Activated CD4-positive, alpha-beta T cell treated with anti-CD3 and anti-CD28 coated beads, Interleukin-2, amount 50 U/mL, for 1 hour (primary cell): ENCODE measurements at places on chromosomes 5 and 9.

DNA sequence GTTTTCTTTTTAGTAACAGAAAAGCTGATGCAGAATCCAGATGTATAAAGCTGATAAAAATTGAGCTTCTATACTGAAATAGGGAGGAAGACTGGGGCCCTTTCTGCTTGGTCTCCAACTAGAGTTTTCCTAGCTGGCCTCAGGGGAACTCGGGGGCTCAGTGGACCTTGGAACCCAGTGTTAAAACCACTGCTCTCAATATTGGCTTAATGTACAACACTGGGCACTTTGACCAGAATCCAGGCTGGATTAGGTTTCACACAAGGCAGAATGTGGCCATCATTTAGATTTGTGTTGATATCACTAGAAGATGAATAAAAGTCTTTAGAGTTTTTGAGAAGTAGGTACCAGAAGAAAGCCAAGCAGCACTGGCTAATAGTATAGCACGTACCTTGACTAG is 114.7 kb downstream of the GDNF start:
- no peak for DNase-seq

DNA sequence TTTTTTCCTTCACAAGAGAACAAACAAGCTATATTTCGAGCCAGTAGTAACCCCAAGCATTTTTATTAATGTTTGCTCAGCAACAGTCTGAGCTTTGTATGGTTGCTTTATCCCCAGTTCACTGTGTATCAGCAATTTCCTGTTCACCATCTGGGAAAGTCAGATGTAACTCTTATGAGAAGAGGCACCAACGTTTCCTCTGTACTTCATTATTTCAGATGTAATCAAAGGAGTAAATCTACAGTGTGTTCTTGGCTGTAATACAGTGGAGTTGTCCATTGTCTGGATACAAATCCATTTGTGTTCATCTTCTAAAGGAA is 340.2 kb downstream of the ARRDC3 start:
- no peak for DNase-seq

DNA sequence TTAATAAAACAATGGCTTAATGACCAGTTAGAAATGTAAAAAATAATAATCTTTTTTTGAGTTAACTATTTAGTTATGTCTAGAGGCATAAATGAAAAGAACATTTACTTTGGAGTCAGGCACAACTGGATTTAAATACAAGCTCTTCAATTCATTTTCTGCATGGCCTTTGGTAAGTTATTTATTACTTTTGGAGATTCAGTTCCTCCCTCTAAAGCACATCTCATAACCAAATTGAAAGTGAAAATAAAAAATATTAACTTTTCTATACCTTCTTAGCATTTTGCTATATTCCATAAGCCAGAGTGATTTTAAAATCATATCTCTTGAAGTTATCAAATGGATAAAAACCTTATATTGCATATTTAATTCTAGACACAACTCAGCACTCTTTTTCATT is 434.9 kb upstream of the SMARCA2 start:
- no peak for DNase-seq

- no peak for DNase-seq
Observed at GRCh38 chr9:134028076-134028475, 2.8 kb downstream of the BRD3OS start.

- no peak for DNase-seq
Observed at GRCh38 chr5:61647672-61648071, 315.6 kb downstream of the ZSWIM6 start.

- no peak for DNase-seq
Observed at GRCh38 chr5:133357758-133358157, 254.6 kb downstream of the FSTL4 start.

DNA sequence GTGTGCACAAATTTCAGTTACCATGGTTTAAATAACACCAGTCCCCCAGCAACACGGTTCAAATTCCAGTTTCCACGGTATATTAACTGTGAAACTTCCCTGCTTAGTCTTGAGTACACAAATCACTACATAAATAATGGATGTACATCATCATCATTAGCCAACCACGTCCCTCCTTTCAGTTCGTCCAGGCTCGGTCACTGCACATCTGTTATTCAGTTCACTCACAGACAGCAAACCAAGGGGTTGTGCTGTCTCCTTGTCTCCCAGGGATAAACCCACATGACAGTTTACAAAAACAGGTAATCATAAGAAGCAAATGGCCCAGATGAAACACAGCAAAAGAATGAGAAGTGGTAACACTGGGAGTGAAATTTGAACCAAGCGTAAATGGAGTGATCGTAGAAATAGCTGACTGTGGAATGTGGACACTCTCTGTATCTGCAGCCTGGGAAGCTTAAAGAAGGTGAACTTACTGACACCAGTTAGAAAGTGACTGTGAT is 61.0 kb upstream of the RAD23B start:
- DNase-seq, result no peak

GRCh38 chr9:133115604-133116345 is 5.3 kb downstream of the RALGDS start:
- peak; percentile 40 for DNase-seq

- DNase-seq, result no peak
Observed at GRCh38 chr9:115531410-115532125, 413.6 kb upstream of the TNC start.

GRCh38 chr5:57366744-57367143 is 115.9 kb downstream of the ACTBL2 start:
- no peak for DNase-seq

- DNase-seq, result no peak
Observed at GRCh38 chr9:86636519-86636918, 282.3 kb upstream of the TUT7 start.

- DNase-seq, result no peak
Observed at GRCh38 chr5:77180167-77181081, 30.1 kb upstream of the PDE8B start.

- DNase-seq, result no peak
Observed at GRCh38 chr5:139569270-139569955, 8.3 kb downstream of the UBE2D2 start.

GRCh38 chr5:122391621-122392020 is 79.6 kb downstream of the SNCAIP start:
- DNase-seq, result no peak

DNA sequence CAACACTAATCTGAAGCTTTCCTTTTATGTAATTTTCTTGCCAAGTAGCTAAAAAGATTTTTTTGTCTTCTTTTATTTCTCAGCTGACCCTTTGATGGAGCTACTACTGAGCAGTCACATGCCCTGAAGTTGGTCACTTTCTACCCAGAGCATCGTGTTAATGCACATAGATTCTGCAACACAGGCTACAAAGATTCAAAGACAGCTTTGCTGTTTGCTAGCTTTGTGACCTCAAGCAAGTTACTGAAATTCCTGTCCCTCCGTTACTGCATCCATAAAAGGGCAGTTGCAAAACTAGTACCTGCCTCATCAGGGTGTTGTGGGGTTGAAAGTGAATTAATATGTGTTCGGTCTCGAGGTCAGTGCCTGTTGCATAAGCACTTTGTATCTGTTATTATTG is 179.9 kb downstream of the GAS1 start:
- DNase-seq, result no peak

- no peak for DNase-seq
Observed at GRCh38 chr9:81289622-81290021, 399.7 kb downstream of the TLE1 start.
